Stimulated activated CD4-positive, alpha-beta T cell treated with anti-CD3 and anti-CD28 coated beads, Interleukin-2, amount 100 ng/mL, for 24 hours (primary cell): ENCODE measurements at places on chromosomes 4 and X.

DNA sequence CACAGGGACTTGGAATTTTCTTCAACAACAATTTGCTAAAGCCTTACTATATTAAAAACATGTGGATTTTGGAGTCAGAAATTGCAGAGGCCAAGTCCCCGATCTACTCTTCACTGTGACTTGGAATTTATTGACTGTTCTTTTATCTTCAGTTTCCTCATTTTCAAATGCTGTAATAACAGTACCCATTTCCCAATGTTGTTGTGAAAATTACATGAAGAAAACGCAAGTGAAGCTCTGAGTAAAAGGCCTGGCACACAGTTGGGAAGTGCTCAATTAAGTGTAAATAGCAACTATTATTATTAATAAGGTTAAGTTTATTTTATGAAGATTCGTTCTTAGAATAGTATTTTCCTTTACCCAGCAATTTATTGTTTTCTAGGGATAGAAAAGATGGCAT is 15.7 kb downstream of the STBD1 start:
- no peak for DNase-seq

DNA sequence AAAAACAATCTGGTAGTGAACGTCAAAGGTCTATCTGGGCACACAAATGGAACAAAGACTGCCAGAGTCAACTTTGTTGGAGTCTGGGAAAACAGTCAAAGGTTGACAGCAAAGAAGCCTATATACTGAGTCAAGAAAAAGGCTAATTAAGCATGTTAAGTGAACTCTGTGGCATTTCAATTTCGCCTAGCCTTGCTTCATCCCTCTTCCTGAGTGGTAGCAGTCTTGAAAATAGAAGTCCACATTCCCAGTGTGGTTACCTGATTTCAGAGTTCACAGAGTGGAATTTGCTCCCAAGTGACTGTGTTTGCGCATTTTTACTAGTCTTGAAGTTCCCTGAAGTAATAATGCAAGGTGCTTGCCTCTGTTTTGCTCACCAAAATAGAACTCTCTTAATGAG is 760.0 kb downstream of the FSTL5 start:
- no peak for DNase-seq

- DNase-seq, result no peak
These were observed 4.3 kb upstream of the WDR13 start for GRCh38 chrX:48592971-48593370.

- no peak for DNase-seq
These were observed 515.6 kb upstream of the GNPDA2 start for GRCh38 chr4:45241976-45242375.

- DNase-seq, result no peak
These were observed 1.3 kb downstream of the G3BP2 start for GRCh38 chr4:75671802-75672421.
